ENCODE measurements at places on chromosomes 3 and 15.

DNA sequence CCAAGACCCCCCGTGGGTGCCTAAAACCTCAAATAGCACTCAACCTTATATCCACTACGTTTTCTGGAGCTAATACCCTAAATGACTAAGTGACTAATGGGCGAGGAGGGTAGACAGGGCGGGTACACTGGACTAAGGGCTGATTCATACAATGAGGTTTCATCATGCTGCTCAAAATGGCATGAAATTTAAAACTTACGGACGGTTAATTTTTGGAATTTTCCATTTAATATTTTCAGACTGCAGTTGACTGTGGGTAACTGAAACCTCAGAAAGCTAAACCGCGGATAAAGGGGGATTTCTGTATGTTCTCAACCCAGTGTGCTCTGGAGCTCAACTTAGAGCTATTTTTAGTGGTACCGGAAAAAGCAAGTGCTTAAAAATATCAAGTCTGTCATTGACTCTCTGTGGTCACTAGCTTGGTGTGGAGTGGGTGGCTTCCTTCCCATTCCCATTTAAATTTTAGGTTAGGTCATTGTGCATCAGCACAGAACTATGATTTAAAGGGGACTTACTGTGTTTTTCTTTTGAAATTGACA lies 72.9 kb downstream of the LRRC28 start:
- DNase-seq: no peak

DNA sequence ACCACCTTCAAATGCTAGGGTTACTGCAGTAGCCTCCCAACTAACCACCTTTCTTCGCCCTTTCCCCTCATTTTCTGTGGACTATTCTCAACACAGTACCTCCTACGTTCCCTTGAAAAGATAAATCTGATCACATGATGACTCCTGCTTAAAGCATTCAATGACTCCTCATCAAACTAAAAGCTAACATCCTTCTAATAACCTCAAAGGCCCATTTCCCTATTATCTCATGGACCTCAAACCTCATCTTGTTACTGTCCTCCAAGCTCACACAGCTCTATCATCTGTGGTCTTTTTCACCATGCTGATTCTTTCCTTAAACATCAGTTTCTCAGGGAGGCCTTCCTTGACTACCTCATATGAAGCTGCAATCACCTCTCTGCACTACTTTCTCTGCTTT lies 29.6 kb downstream of the GADL1 start:
- DNase-seq: no peak

DNA sequence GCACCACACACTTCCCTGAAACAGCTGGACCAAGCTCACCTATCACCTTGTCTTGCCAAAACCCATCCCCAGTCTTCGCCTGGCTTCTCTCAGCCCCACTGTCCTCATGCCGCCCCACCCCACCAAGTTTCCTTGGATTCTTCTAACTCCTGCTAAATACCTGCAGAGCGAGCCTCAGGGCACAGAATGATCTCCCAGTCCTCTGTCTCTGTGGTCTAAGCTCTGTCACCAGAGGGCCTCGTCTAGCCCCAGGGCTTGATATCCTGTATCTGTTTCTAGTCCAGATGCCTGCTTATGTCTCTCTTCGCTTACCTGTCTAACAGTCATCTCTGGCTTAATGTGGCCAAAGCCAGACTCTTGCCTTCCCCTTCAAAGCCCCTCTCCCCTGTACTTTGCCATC lies 9.7 kb downstream of the CCDC12 start:
- DNase-seq: no peak

GRCh38 chr15:41935566-41936020 lies 36.8 kb downstream of the EHD4 start:
- DNase-seq: no peak

DNA sequence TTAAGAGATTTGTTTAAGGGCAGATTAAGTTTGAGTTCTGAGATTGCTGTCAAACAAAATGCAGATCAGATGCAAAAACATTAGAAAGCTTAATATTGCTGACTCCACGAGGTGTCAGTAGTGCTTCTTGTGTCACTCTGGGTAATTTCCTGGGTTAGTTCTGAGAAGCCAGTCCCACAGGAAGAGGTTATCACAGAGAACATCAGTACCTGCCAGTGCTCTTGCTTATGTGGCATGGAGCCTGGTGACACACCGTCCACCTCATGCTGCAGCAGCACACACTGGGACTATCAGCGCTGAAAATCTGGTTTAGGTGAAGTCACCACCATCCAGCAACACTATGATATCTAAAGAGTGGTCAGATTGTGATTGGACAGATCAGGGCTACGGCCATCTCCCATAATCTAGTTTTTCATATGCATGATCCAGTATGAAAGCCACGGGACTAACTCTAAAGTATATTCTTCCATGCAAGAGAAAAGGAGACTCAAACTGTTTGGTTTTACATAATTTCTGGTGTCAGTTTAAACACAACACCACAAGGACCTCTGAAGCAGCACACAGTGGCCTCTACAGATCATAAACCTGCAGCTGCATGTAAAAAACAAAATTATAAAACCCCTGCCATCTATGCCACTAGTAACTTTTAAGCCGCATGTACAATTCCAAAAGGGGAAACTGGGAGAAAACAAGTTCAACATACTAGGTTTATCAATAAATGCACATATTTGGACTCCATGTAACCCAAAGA lies 36.1 kb upstream of the MYO5C start:
- no peak for DNase-seq

DNA sequence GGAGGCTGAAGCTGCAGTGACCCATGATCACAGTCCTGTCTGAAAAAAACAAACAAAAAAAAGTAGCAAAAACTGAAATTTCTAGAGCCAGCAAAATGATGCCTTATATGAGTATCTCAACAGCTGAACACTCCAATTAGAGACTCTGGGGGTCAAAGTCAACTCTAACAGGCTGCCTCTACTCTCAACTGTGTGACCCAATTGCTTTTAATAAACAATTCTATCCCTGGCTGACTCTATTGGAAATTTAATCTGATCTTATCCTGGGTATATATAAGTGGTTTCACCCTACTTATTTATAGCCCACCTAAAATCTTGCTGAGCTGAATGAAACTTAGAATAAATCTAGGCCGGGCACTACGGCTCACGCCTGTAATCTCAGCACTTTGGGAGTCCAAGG lies 29.0 kb downstream of the SMARCC1 start:
- no peak for DNase-seq

DNA sequence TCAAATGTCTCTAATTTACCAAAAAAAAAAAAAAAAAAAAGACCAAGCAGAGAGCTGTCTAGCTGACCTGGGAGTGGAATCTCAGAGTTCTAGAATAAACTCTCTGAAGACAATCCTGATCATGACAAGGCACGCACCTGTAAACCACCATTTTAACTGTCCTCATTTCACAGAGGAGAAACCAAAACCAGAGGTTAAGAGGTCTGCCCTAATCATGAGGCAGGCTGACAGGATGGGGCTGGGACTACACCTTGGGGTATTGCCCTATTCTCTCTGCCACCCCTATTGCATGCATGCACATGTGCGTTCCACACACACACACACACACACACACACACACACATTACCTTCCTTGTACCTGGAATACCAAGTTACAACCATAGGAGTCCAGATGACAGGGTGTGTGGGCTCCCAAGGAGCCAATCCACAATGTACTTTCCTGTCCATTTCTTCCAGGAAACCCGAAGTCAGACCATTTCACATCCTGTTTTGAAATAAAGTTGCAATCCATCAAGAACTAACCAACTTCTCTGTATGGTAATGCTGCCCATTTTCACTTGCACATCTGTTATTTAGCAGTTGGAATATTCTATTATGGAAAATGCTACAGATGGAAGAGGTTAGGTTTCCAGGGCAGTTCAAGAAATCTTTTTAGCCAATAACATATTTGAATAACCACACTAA lies 34.6 kb downstream of the HSPBAP1 start:
- no peak for DNase-seq

DNA sequence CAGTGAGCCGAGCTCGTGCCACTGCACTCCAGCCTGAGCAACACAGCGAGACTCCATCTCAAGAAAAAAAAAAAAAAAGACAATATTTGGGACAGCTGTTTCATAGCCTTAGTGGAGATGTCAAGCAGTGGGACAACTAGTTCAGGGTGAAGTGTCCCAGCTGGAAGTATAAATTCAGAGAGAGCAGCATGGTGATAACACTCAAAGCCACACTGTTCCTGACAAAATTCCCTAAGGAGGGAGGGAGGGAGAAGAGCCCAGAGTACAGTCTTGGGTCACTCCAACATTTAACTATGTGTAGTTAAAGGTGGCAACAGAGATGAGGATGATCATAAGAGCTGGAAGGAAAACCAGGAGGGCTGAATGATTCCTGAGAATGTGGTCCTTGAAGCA lies 21.1 kb upstream of the IP6K2 start:
- no peak for DNase-seq

DNA sequence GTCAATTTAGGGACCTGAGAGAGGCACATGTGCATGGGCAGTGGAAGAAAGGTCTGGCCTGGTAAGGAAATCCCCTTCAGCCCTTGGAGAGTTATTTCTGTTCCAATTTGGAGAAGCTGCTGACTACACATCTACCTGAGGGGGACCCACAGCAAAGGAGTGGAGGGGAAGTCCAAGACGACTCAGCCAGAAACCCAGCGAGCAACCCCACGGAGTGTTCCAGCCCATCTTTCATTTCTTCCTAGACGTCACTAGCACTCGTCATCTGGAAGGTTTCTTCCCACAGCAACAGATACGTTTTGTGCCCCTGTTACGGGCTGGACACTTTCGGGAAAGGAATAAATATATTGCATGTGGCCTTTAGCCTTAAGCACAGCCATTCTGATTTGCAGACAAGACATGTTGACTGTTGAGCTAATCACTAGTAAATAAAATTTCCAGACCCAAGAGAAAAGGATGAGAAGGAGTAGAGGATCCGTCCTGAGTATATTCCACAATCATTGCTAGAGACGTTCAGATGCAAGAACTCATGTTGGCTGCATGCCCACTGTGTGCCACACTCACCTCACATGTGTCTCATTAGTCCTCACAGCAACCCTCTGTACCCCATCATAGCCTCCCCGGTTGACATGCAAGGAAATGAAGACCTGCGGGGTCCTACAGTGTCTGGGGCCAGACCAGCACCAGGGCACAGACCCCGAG lies 7.8 kb upstream of the FAM174B start:
- DNase-seq: no peak

GRCh38 chr3:195595785-195596531 lies 12.2 kb upstream of the APOD start:
- DNase-seq: no peak

DNA sequence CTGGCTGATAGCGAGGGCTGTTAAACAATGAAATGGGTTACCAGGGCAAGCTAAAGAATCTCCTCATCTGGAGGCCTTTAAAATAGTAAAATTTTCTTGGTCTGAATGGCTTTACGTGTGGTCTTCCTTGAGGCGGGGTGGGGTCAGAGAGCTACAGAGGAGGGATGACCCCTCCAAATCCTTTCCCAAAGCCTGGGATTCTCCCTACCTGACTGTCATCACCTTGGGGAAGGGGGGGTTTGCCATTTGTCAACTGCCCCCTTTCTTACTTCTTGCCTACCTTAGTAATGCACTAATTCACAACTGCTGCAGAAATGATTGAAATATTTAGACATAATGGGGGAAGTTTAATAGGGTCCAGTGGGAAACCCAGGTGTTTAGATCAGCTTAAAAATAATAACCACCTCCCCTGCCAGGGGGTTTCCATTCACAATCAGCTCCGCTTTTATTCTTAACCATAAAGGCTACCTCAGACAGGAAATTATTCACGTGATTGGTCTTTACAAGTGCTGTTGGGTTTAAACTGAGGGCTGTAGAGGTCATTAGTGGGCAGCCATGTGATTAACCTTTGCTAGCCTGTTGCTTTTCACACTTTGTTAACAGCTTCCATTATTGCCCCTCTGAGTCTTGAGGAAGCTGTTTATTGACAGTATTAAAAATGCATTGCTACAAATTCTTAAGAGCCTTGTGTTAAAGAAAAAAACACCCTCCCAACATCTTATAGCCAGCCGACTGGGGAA lies 276.5 kb upstream of the ATP11B start:
- no peak for DNase-seq

- no peak for DNase-seq
Measured at GRCh38 chr3:180932819-180933218, 20.3 kb downstream of the FXR1 start.

DNA sequence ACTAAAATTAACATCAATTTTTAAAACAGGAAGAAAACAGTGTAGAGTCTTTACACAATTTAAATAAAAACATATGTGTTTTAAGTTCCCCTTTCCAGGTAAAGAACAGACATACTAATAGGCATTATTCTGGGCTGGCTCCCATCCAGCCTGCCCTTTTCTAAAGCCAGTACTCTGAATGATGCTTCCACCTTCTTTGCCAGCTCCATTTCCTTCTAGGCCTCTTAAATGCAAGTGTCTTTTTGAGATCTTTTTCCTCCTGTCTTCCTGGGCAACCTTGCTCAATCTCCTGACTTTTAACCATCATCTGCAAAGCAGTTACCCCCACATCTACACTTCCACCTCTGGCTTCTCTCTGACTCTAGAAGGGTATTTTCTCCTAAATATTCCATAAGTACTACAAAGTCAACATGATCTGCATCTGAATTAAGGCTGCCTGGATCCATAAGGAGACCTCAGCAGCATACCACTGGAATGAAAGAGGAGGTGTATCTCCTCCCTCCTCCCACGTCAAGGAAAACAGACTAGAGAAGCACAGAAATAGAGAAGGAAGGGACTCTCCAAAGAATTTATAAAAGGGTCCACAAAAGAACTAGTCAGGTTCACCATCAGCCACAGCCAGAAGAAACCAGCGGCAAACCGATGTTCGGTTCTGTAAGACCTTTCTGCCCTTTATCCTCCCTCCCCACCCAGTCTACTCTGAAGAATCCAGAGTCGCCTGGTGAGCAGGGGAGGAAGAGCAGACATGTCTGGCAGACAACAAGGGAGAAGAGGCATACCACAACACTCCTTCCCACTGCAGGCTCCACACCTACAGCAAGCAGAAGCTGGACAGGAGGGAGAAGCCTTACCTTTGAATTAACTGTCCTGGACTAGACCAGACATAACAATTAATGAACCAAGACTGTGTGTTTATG lies 47.1 kb downstream of the GOLIM4 start:
- DNase-seq: no peak

DNA sequence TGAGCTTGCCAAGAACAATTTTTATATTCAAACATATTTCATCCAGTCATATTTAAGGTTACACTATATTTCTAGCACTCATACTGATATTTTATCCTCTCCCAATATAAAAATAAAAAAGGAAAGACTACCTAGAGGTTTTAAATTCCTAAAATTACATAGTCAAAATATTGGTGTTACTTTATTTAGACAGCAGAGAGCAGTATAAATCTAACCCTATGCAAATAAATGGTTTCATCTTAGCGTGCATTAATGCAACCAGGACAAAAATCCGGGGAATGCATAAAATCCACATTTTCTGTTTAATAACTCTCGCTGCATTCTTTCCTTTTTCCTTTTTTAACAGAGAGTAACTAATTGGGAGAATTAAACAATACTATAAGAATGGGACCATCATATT lies 1447.4 kb upstream of the ALCAM start:
- no peak for DNase-seq

GRCh38 chr3:13019243-13020095 lies 53.8 kb downstream of the IQSEC1 start:
- no peak for DNase-seq

DNA sequence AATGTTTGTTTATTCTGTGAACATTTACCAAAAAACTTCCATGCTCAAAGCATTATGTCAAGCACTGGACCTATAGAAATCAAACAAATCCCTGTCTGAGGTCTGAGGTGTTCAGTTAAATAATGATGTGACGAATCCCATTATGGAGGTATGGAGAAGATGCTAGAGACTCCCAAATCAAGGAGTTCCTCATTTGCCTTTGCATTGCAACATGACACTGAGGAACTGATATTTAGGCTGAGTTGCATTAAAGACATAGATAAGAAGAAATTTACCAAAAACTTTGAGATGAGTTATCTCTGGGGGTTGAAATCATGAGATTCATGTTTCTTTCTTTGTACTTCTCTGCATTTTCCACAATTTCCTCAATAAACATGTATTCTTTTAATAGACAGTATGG lies 16.0 kb downstream of the CD200 start:
- no peak for DNase-seq
